ENCODE measurements at places on chromosomes 12 and 14.

- peak; percentile 32 for DNase-seq
Observed at GRCh38 chr14:21902561-21903181, 229.1 kb upstream of the OR4E1 start.

GRCh38 chr12:12582895-12583303, 20.2 kb upstream of the DUSP16 start:
- DNase-seq: no peak

DNA sequence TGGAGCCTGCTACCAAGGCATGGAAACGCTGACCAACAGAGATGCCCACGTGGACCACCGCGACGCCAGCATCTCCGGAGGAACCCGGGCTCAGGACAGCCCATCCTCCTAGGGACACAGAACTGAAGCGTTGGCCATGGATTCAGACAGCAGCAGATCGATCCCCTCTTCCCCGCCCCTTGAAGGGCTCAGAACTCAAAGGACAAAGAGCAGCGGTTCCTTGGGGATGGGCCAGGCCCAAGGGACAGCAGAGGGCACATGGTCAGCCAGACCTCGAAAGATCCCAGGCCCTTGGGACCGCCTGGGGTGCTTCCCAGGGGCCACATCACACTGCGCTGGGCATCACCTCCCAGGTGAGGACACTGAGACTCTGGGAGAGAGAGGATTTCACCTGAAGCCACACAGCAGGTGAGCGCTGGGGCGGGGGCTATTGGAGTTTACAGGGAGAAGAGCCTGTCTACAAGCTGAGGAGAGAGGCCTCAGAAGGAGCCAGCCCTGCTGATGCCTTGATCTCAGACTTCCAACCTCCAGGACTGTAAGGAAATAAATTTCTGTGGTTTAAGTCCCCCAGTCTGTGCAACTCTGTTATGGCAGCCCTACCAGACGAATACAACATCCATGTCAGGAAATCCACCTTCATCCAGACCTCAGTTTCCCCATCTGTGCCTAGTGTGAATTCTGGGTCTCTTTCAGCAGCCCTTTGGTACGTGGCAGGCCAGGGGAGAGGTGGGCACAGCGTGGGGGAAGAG, 49.4 kb downstream of the CCNK start:
- no peak for DNase-seq

GRCh38 chr14:32171469-32171868, 30.4 kb upstream of the RNU6-7 start:
- no peak for DNase-seq

DNA sequence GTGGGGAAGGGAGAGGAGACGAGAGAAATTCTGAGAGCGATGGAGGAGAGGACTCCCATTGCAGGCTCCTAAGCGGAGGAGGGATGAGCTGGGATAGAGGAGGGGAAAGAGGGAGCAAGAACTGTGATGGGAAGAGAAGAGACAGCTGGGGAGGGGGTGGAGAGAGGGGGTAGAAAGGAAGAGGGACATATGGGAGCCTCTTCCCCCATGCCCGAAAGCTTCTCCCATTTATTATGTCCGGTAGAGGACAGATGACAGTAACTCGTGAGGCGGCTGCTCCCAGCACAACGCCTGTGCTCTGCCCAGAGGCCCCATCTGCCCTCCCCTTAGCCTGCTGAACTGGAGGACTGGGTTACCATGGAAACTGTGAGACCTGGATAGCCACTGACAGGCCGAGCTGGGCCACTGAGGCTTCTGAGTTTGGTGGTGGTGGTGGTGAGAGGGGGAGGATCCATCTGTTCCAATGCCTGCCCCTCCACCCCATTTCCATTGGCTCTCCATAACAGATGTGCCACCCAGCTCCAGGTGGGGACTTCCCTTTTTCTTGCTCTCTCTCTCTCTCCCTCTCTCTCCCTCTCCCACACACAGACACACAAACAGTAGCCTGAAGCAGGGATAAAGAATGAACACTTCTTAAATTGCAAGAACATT, 8.3 kb downstream of the CPNE6 start:
- DNase-seq: no peak

DNA sequence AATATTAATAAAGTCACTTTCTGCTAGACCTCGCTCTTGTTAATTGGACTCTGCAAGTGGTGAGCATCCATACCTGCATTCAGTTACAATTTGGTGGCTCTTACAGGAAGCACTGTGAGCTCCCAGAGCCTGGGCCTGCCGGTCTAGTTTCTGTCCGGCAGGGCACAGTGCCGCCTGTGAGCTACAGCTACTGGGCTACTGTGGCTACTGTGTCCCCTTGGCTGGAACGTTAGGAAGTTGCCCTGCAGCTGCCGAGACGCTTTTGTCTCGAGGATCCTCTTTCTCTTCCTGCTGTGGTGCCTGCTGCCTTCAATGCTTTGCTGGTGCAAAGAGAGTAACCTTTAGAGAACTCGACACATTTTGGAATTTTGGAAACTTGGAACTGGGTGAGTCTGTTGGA, 44.6 kb upstream of the PTGDR start:
- DNase-seq: no peak

DNA sequence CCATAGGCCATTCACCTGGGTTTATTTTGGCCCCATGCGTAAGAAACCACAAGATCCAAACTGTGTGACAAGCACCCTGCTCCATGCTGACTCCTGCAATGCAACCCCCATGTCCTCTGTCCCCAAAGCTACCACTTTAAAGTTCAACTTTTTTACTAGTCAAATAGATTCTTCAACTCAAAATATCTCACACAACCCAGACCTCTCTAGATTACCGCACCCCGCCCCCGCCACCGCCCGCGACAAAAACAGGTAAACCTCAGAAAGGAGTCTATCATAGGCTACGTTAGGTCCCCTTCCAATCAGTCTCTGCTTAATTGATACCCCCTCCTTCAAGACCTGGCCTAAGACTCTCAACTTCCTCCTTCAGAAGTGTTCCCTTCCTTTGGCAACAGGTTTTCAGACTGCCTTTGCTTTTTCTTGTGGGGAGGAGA, 2.2 kb downstream of the ZFP36L1 start:
- DNase-seq: no peak

DNA sequence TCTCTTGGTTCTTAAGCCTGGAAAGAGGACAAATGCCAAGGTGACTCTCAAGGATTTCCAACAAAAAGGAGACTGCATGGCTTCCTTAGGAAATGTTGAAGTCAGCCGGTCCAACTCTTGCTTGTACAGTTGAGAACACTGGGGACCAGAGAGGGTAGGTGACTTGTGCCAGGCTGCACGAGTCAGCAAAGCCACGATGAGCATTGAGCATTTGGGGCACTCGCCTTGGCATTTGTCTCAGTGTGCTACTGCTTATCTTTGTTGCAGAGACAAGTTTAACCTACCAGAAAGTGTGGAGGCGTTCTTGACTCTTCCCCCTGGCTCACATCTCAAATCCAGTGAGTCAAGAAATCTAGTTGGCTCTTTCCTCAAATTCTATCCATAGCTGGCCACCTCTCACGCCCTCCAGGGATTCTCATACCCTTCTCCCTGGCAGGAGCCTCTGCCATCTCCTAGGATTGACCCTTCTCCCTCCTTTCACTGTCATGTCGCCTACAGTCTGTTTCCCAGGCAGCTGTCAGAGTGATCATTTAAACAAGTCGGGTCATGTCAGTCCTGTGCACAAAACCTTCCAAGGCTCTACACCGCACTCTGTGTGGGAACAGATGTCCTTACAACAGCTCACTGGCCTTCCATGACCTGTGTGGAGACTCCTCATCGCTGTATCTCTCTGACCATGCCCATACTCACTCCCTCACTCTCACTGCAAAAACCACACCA, 17.2 kb upstream of the KRT83 start:
- DNase-seq: no peak

GRCh38 chr14:23101986-23102625, 2.7 kb downstream of the CIROP start:
- no peak for DNase-seq

Data from posterior cingulate gyrus (tissue), 11 donors.